CD4-positive, alpha-beta T cell treated with Interferon alpha-2 for 1 hour (primary cell): ENCODE measurements at places on chromosomes 7 and 10.

DNA sequence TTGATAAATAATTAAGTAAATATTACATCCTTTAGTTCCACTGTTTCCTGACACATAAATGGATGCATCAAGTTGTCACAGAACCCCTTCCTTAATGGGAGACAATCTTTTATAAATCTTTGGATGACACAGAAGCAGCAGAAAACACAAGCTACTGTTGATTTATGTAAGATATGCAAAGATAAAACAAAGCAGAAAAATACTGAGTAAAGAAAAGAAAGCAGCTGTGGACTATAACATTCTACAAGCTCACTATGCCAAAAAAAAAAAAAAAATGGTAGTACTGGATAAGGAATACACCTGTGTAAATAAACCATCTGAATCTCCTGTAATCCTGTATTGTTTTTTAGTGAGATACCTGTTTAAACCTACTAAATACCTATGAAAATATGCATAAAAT, 92.0 kb upstream of the FAM180A start:
- no peak for DNase-seq

- no peak for DNase-seq
Observed at GRCh38 chr7:89988074-89988473, 166.2 kb upstream of the STEAP1 start.

GRCh38 chr10:51599647-51600046, 99.7 kb downstream of the CSTF2T start:
- no peak for DNase-seq

- peak; percentile 12 for DNase-seq
Observed at GRCh38 chr10:11724938-11725776, 17.0 kb upstream of the ECHDC3 start.

- DNase-seq, result no peak
Observed at GRCh38 chr7:37061849-37062559, 337.7 kb upstream of the AOAH start.
